ENCODE measurements at places on chromosomes 13 and 19.

- no peak for DNase-seq
Observed at GRCh38 chr19:39554701-39555311, 14.8 kb upstream of the EID2 start.

- no peak for DNase-seq
Observed at GRCh38 chr13:45873491-45874325, 22.2 kb upstream of the SIAH3 start.

DNA sequence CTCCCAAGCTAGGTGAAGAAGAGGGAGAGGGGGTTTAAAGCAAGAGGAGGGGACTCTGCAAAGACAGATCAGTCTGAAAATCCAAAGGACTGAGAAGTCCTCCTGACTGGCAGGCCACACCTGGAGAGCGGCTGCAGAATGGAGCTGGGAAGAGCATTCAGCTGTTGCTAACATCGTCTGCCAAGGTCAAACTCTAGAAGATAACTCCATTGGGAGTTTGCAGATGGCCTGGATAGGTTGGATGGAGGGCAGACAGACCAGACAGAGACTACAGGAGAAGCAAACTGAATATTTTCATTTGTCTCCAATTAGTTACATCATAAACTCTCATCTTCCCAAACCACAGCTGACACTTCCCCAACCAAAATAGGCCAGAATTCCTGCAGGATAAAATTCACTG lies 19.9 kb upstream of the SHISA2 start:
- DNase-seq = no peak

DNA sequence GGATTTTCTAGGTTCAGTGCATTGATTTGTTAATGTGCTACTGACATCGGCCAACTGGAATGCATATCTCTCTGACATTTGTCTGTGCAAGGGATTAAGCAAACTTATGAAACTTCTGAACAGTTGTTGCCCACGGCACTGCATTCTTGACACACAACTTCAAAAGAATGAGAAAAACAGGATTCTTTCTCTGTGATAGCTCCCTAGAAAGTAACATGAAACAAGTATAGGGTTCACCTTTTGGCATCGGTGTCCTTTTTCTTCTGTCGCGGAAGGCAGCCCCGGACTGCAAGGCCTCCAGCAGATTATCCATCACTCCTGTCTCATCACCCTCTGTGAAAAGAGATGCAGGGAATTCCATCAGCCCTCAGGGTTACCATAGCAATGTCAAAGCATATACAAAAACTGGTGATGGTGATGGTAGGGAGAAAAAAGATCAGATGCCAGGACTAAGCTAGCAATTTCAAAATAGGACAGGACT lies 389.2 kb downstream of the DIAPH3 start:
- no peak for DNase-seq

GRCh38 chr13:109941951-109942350 lies 155.6 kb upstream of the IRS2 start:
- DNase-seq = no peak

DNA sequence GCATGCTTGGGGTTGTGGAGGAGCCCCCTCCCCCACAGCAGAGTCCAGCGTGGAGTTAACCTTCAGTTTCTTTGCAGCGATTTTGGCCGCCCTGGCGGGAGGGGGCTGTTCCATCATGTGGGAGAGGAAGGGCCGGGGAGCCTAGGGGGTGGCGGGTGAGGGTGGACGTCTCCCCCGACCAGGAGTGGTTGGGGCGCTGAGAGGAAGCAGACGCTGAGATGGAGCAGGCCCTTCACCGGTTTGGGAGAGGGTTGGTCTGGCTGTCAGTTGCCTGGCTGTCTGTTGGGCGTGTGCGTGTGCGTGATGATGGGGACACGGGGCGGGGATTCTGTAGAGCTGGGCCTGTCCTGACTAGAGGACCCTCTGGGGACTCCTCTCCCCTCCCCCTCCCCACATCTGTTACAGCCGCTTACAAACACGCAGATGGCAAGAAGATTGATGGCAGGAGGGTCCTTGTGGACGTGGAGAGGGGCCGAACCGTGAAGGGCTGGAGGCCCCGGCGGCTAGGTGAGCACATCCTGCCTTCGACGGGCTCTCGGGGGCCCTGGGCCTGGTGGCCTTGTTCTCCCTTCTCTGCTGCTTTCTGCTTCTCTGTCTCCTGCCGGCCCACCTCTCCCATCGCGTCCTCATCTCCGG lies 9.8 kb upstream of the LIN7B start:
- DNase-seq = no peak

GRCh38 chr13:45681113-45681512 lies 21.0 kb upstream of the CBY2 start:
- no peak for DNase-seq

- no peak for DNase-seq
Observed at GRCh38 chr13:23433171-23434153, at the start of gene SACS. SACS (minus strand) TSS chr13:23433702; CDS start chr13:23411239, 22,463 bp downstream.

GRCh38 chr19:35216833-35217648 lies 11.5 kb downstream of the FAM187B start:
- no peak for DNase-seq

Measured in stimulated activated naive CD4-positive, alpha-beta T cell treated with Interleukin-2 at 50 U/mL for 16 hours (primary cell).